Endothelial cell (in vitro differentiated cells): ENCODE measurements at places on chromosomes 3 and 15.

GRCh38 chr3:129528589-129529100 lies at the start of gene RHO:
Gene RHO (plus strand): TSS chr3:129528639. CDS start chr3:129528734, 95 bp downstream.
- peaks cover 48% of the 10 kb centered on the region for H3K4me1 ChIP-seq
- H3K27ac ChIP-seq, result peak within 1 kb of the TSS; percentile 93
- DNase-seq, result no peak
- H3K27me3 ChIP-seq, result peaks cover 21% of the 10 kb centered on the region
- peaks cover 6% of the 10 kb centered on the region for H3K36me3 ChIP-seq

DNA sequence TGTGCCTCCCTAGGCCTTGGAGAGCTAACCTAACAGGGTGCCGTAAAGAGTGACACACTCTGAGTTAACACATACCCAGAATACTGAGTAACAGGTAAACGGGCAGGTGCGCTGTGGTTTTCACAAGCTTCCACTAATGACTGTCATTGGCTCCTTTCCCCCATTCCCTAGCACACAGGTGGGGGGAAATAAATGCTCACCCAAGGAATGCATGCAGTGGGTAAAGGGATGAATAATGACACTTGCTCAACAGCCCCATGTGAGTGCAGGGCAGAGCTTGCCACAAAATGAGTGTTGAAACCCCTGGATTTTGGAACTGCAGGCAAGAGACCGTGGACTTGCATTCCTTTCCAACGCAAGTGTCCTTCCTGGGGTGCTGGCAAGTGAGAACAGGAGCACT lies 57.6 kb downstream of the ADAMTS17 start:
- H3K4me3 ChIP-seq, result no peak overlapping the region
- peaks cover 13% of the 10 kb centered on the region for H3K36me3 ChIP-seq
- no peak for DNase-seq

DNA sequence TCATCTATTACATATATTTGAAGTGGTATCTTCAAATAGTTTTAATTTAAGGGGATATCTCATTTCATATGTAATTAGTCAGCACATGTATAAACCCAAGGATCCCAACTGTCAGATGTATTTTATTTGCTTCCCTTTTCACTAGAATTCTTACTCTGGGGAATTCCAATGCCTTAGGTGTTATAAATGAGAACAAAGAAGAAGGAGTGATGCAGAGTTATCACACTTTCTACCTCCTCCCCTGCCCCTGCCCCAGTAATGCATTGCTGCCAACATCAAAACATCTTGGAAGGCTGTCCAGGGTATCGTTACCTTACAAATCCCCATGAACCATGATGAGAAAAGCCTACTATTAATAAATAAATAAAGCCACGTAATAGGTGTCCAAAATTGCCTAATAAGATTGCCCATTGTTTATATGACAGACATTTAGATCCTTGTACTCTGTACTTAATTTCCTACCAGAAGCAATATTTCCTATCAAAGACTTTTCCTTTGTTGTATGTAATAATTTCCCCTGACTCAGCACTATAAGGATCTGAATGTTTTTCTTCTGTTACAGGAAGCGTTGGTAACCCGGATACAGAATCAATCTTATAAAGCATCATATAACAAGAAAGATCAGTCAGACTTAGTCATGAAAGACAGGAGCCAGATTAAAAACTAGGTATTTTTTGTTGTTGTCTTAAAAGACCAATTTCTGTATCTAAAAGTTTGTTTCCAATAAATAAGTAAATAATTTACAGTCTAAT lies 38.8 kb downstream of the CBLB start:
- peak overlapping the region; percentile 79 for H3K27ac ChIP-seq
- DNase-seq, result no peak
- H3K36me3 ChIP-seq, result peaks cover 4% of the 10 kb centered on the region
- peaks cover 18% of the 10 kb centered on the region for H3K4me1 ChIP-seq
- no peak overlapping the region for H3K4me3 ChIP-seq
- H3K27me3 ChIP-seq, result no peaks in the 10 kb centered on the region

DNA sequence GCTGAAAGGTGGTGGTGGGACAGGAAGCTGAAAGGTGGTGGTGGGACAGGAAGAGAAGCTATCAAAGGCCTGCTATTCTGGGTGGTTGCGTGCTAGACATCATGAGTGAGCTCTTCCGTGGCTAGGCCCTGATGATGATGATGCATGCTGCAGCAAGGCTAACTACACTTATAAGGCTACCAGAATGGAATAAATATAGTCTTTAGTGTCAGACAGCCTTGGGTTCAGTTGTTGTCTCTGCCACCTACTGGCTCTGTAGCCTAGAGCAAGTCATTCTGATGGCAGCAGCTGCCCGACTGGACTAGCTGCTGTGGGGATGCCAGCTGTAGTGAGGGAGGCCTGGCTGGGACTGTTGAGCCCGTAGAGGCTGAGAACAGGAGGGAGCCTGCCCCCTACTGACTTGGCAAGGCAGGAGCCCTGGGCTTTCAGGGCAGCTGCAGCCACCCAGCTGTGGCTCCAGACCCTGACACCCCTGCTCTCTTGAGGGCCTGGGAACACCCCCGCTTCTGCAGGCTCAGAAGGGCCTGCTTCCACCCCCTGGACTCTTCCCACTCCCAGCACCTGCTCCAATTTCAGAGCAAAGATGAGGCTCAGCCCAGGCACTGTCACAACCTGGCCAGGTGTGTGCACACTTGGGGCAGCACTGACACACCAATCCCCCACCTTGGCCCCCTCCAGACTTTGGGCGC lies 21.4 kb upstream of the ZBED2 start:
- DNase-seq, result no peak
- H3K27ac ChIP-seq, result no peak overlapping the region
- H3K4me3 ChIP-seq, result no peak overlapping the region

DNA sequence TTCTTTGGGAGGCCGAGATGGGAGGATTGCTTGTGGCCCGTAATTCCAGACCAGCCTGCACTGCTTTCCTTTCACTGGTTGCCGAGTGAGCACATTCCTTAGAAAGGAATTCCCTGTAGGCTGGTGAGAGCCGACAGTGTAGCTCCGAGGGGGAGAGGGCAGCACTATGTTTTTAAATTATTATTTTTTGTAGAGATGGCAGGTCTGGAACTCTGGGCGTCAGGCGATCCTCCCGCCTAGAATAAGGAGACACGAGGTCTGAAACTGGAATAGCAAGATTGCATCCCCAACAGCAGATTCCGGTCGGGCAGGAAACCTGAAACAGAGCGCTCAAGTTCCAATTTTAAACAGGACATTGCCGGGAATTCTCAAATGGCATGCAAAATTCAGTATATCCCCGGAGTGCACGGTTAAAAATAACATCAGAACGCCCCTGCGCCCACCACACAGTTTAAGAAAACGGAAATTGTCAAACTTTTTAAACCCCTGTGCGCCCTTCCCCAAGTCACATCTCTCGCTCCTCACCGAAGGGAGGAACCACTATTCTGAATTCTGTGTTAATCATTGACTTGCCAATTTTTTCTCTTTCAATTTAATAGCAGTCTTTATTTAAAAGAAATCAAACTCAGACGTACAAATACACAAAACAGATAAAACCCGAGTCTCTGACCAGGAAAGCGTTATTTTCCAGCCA lies 643 bp upstream of the RNU5B-1 start:
- DNase-seq, result no peak
- peaks cover 7% of the 10 kb centered on the region for H3K27me3 ChIP-seq
- peak overlapping the region; percentile 100 for H3K27ac ChIP-seq

- H3K27ac ChIP-seq, result peak within 1 kb of the TSS; percentile 84
- peak; percentile 94 for DNase-seq
- peaks cover 31% of the 10 kb centered on the region for H3K4me1 ChIP-seq
- peaks cover 19% of the 10 kb centered on the region for H3K36me3 ChIP-seq
Observed at GRCh38 chr3:126475413-126476114, at the start of gene ZXDC. Gene ZXDC (minus strand): TSS chr3:126475891. CDS start chr3:126475865, 26 bp downstream.

GRCh38 chr3:183275418-183275817 lies 22.4 kb downstream of the B3GNT5 start:
- DNase-seq, result no peak
- H3K4me3 ChIP-seq, result no peak overlapping the region
- H3K4me1 ChIP-seq, result no peaks in the 10 kb centered on the region
- H3K27ac ChIP-seq, result no peak overlapping the region

DNA sequence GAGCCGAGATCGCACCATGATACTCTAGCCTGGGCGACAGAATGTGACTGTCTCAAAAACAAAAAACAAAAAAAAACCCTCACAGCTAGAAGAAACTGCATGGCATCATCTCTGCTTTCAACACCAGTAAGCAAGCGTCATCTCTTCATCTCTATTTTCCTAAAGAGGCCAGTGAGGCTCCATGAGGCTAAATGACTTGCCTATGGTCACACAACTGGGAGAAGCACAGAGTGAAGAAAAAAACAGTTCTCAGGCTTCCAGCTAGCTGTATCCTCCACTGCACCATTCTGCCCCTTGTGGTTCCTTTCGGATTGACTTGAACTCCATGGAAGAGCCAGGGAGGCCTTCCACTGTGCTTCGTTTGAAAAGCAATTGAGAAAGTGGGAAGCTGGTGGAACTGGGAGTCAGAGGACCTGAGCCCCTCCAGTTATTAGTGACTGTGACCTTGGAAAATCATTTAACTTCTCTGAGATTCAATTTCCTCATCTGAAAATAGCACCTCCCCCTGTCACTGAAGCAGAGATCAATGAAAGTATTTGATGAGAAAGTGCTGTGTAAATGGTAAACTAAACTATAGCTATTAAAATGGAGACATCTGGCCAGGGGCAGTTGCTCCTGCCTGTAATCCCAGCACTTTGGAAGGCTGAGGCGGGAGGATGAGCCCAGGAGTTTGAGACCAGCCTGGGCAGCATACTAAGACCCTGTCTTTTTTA lies 32.1 kb upstream of the DENND4A start:
- no peak overlapping the region for H3K4me3 ChIP-seq
- peaks cover 3% of the 10 kb centered on the region for H3K27me3 ChIP-seq
- peak; percentile 68 for DNase-seq
- H3K36me3 ChIP-seq, result no peaks in the 10 kb centered on the region
- H3K4me1 ChIP-seq, result peaks cover 22% of the 10 kb centered on the region
- peak overlapping the region; percentile 55 for H3K27ac ChIP-seq

- H3K27me3 ChIP-seq, result peaks cover 18% of the 10 kb centered on the region
- no peak for DNase-seq
- no peaks in the 10 kb centered on the region for H3K36me3 ChIP-seq
- peaks cover 5% of the 10 kb centered on the region for H3K4me1 ChIP-seq
- no peak overlapping the region for H3K4me3 ChIP-seq
Observed at GRCh38 chr15:31304751-31305365, 21.8 kb upstream of the KLF13 start.

GRCh38 chr3:32147933-32148332 lies 41.5 kb downstream of the GPD1L start:
- no peak overlapping the region for H3K4me3 ChIP-seq
- no peak for DNase-seq
- H3K4me1 ChIP-seq, result peaks cover 11% of the 10 kb centered on the region
- no peaks in the 10 kb centered on the region for H3K27me3 ChIP-seq
- no peak overlapping the region for H3K27ac ChIP-seq
- H3K36me3 ChIP-seq, result no peaks in the 10 kb centered on the region

GRCh38 chr3:108862865-108863798 lies 40.5 kb downstream of the TRAT1 start:
- no peak for DNase-seq
- no peaks in the 10 kb centered on the region for H3K27me3 ChIP-seq
- no peaks in the 10 kb centered on the region for H3K4me1 ChIP-seq
- H3K36me3 ChIP-seq, result no peaks in the 10 kb centered on the region

DNA sequence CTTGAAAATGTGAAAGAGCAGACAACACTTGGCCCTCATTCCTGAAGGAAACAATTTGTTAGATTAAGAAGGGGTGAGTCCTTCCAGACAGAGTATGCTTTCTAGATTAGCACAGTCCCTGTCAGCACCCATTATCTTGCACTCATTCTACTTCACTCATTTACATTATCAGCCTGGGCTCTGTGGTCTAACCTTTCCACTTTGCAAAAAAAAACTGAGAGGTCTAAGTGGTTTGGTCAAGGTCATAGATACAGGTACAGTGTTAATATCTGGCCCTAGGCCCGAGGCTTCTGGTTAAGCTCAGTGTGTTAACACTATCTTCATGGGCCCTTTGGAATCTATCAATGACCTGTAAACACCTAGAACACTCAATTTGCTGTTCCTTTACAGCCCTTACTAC lies 123.4 kb upstream of the LRRN1 start:
- H3K4me1 ChIP-seq, result no peaks in the 10 kb centered on the region
- H3K4me3 ChIP-seq, result no peak overlapping the region
- no peak for DNase-seq

GRCh38 chr3:151895478-151896241 lies 22.2 kb downstream of the SUCNR1 start:
- no peak overlapping the region for H3K27ac ChIP-seq
- H3K27me3 ChIP-seq, result no peaks in the 10 kb centered on the region
- DNase-seq, result no peak

- no peaks in the 10 kb centered on the region for H3K36me3 ChIP-seq
- no peaks in the 10 kb centered on the region for H3K4me1 ChIP-seq
- DNase-seq, result no peak
- H3K27ac ChIP-seq, result no peak overlapping the region
Observed at GRCh38 chr3:135549928-135550494, 415.5 kb upstream of the PPP2R3A start.

GRCh38 chr3:122100083-122100482 lies 44.9 kb downstream of the CD86 start:
- no peak overlapping the region for H3K4me3 ChIP-seq
- DNase-seq, result no peak
- no peaks in the 10 kb centered on the region for H3K4me1 ChIP-seq
- H3K27ac ChIP-seq, result no peak overlapping the region

GRCh38 chr3:16817197-16817596 lies 67.6 kb upstream of the PLCL2 start:
- no peak overlapping the region for H3K4me3 ChIP-seq
- no peaks in the 10 kb centered on the region for H3K4me1 ChIP-seq

- no peaks in the 10 kb centered on the region for H3K27me3 ChIP-seq
- no peaks in the 10 kb centered on the region for H3K4me1 ChIP-seq
- no peak overlapping the region for H3K4me3 ChIP-seq
- DNase-seq, result no peak
- no peaks in the 10 kb centered on the region for H3K36me3 ChIP-seq
Observed at GRCh38 chr3:73804204-73804603, 179.5 kb upstream of the PDZRN3 start.

GRCh38 chr15:90994059-90994416 lies 297 bp downstream of the PRC1 start:
- peak; percentile 31 for DNase-seq
- H3K4me1 ChIP-seq, result peaks cover 15% of the 10 kb centered on the region
- H3K27me3 ChIP-seq, result peaks cover 8% of the 10 kb centered on the region
- H3K27ac ChIP-seq, result peak overlapping the region; percentile 86
- peaks cover 12% of the 10 kb centered on the region for H3K36me3 ChIP-seq

DNA sequence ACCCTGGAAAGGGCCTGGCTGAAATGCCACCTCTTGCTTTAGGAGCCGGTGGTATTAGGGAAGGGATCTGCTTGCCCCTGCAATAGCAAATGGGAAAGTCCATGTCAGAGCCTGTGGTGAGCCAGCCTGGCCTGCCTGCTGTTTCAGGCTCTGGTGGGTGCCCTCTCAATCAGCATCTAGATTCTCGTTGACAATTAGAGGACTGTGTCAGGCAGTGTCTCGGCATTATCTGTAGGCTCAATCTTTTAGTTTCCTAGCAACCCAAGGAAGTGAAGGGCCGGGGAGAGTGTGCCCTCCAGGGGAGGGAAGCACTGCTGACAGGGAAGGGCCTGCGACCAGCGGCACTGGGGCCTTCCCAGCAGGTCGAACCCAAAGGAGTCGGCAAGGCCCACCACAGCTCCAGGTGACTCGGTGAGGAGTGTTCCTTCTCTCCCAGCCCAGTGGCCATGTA lies 42.1 kb downstream of the TLE3 start:
- H3K27ac ChIP-seq, result no peak overlapping the region
- peaks cover 5% of the 10 kb centered on the region for H3K4me1 ChIP-seq
- peaks cover 4% of the 10 kb centered on the region for H3K27me3 ChIP-seq
- peaks cover 56% of the 10 kb centered on the region for H3K36me3 ChIP-seq
- no peak for DNase-seq

- no peaks in the 10 kb centered on the region for H3K36me3 ChIP-seq
- DNase-seq, result no peak
- H3K27ac ChIP-seq, result no peak overlapping the region
Observed at GRCh38 chr3:34035775-34036174, 237.3 kb downstream of the PDCD6IP start.
